Tibial artery (tissue), 4 donors: ENCODE measurements at places on chromosomes 2 and 18.

GRCh38 chr2:222672068-222672401 lies 577 bp downstream of the MOGAT1 start:
- DNase-seq, result no peak
- H3K4me1 ChIP-seq, result peaks cover 4% of the 10 kb centered on the region
- H3K4me3 ChIP-seq, result peak overlapping the region; percentile 63

DNA sequence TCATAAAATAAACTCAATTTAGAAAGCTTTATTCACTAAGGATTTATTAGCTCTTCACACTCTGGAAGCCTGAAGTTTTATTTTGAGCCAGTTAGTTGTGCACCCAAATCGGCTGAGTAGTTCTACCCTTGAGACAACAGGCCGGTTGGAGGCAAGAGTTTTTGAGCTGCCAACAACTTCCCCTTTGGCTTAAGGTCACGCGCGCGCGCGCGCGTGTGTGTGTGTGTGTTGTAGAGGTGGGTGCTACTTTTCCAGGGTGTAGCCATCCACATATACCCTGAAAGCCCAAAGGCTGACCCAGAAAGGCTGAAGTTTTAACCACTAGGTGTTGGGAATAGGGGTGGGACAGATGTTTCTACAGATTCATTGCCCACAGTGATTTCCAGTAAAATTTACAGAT lies 150.2 kb upstream of the LHCGR start:
- no peaks in the 10 kb centered on the region for H3K27me3 ChIP-seq
- no peak overlapping the region for H3K4me3 ChIP-seq
- H3K36me3 ChIP-seq, result no peaks in the 10 kb centered on the region
- no peaks in the 10 kb centered on the region for H3K4me1 ChIP-seq

- no peak overlapping the region for H3K27ac ChIP-seq
- H3K36me3 ChIP-seq, result no peaks in the 10 kb centered on the region
- no peaks in the 10 kb centered on the region for H3K27me3 ChIP-seq
- H3K4me1 ChIP-seq, result no peaks in the 10 kb centered on the region
Measured at GRCh38 chr18:52992041-52992440, 652.0 kb downstream of the DCC start.

GRCh38 chr2:101119431-101119830 lies 31.8 kb downstream of the TBC1D8 start:
- H3K4me3 ChIP-seq, result no peak overlapping the region
- no peaks in the 10 kb centered on the region for H3K36me3 ChIP-seq
- DNase-seq, result peak; percentile 54
- H3K27ac ChIP-seq, result peak overlapping the region; percentile 90
- no peaks in the 10 kb centered on the region for H3K27me3 ChIP-seq

DNA sequence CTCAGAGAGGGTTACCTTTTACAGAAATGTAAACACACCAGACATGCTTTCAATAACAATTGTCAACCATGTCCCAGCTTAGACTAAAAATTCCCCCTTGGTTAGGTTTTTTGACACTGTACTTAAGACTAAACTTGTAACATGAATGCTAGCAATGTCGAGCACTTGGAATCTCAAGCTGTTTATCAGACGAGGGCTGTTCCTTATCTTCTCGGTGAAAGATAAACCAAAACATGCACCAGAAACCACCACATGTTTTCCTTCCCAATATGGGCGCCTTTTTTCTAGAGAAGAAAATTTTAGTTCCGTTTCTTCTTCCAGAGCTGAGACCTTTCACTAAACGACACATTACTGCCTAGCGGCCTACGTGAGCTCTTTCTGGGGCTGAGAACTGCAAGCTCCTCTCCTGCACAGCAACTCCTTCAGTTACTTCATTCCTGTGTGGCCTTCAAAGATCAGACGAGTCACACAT lies 42.4 kb upstream of the ACKR3 start:
- H3K36me3 ChIP-seq, result no peaks in the 10 kb centered on the region
- no peak for DNase-seq
- no peaks in the 10 kb centered on the region for H3K4me1 ChIP-seq
- H3K27me3 ChIP-seq, result no peaks in the 10 kb centered on the region
- H3K27ac ChIP-seq, result no peak overlapping the region
- H3K4me3 ChIP-seq, result no peak overlapping the region

DNA sequence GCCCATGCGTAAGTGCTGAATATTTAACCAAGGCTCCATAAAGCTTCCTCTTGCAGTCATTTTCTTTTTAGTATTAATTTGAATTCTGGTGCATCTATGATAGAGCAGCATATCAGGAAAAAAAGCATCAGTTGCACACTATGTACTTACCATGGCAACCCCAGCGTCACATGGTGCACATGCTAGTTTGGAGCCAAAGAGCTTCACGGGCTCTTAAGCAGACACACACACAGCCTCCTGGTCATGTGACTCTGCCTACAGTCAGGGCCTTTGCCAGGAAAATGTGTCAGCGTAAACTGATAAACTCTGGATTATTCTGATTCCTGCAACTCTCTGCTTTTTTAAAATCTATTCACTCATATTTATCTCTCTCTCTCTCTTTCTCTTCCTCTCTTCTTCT lies 30.2 kb downstream of the NYAP2 start:
- H3K36me3 ChIP-seq, result no peaks in the 10 kb centered on the region
- H3K27me3 ChIP-seq, result no peaks in the 10 kb centered on the region
- H3K4me1 ChIP-seq, result no peaks in the 10 kb centered on the region
- no peak overlapping the region for H3K4me3 ChIP-seq

DNA sequence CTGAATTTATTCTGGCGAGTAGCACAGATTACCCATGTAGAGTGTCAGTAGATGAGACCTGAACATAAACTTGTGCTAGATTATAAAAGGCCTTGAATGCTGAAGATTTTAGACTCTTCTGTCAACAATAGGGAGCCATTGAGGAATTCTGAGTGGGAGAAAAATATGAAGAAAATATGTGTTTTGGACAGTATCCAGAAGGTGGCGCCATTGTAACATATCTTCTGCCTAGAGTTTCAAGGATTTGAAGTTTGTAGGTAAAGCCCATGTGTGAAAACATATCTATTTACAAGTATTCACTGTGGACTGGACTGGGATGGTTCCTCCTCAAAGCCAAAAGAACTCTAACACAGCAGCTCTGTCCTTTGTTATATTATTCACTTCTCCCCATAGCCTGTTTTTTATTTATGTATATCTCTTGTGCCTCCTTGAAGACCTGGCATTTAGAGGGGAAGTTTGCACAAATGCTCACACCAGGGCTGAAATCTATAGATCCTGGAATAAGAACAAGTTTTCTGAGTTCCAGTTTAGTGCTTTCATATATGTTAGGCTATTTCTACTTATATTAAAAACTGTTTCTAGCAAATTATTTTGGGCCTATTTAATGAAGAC lies 124.9 kb downstream of the RDH14 start:
- H3K36me3 ChIP-seq, result no peaks in the 10 kb centered on the region
- H3K27ac ChIP-seq, result peak overlapping the region; percentile 63
- H3K4me3 ChIP-seq, result no peak overlapping the region

DNA sequence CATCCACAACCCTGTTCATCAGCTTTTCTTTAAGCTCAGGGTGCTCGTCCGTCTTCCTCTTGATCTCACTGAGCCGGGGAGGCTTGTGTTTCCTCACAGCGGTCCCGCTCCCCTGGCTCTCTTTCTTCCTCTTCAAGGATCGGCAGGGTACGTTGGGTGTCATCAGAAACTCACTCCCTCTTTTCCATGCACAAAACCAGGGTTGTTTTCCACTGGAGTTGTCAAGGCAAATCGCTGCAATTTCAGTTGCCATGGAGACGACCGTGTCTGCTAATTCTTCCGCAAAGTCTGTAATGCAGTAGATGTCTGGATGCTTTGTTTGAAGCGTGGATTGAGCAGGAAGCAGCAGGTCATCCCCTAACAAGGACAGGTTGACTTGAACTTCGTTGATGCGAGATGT lies 146.4 kb downstream of the DAW1 start:
- H3K36me3 ChIP-seq, result no peaks in the 10 kb centered on the region
- no peak for DNase-seq

- H3K4me3 ChIP-seq, result no peak overlapping the region
- DNase-seq, result no peak
- no peak overlapping the region for H3K27ac ChIP-seq
- H3K4me1 ChIP-seq, result peaks cover 9% of the 10 kb centered on the region
- no peaks in the 10 kb centered on the region for H3K27me3 ChIP-seq
Measured at GRCh38 chr2:40101131-40101575, 322.1 kb upstream of the THUMPD2 start.

DNA sequence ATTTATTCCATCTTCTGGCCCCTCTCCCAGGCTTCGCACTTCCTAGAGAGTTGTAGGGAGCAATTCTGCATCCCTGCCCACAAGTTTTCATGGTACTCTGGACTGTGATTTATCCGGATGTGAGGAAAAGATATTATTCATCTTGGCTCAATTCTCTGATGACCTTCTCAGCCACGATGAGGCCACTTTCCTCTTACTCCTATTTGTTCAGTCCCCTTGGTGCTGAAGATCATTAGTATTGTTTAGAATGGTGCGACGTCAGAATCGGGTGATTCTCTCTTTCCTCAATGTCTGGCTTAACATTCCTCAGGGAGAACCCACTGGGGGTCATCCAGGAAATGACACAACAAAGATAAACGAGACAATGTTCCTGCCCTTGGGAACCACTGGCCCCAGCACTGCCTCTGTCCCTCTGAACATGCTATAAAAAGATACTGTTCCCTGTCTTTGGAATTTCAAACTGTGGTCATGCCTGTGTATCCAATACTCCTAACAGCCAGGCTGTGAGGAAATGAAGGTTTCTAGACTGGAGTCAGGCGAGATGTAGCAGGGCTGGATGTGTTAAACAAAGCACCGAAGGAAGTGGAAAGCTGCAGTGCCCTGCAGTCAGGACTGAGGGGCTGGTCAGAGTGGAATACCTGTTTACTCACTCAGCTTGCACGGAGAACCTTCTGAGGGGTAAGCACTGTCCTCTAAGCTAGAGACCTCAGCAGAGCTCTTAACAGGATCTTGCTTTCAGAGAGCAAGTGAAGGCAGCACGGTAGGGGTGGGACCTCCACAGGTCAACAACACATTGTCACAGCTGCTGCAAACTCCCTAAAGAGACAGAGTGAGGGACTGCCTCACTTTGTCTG lies 12.9 kb upstream of the GLI2 start:
- H3K27me3 ChIP-seq, result no peaks in the 10 kb centered on the region
- no peaks in the 10 kb centered on the region for H3K36me3 ChIP-seq
- H3K4me1 ChIP-seq, result peaks cover 6% of the 10 kb centered on the region
- DNase-seq, result peak; percentile 42

GRCh38 chr2:237393523-237393922 lies 20.4 kb downstream of the COL6A3 start:
- DNase-seq, result no peak
- peaks cover 8% of the 10 kb centered on the region for H3K4me1 ChIP-seq
- H3K36me3 ChIP-seq, result peaks cover 20% of the 10 kb centered on the region
- no peak overlapping the region for H3K4me3 ChIP-seq
- H3K27ac ChIP-seq, result no peak overlapping the region

- H3K27me3 ChIP-seq, result no peaks in the 10 kb centered on the region
- DNase-seq, result no peak
- peaks cover 56% of the 10 kb centered on the region for H3K4me1 ChIP-seq
- no peak overlapping the region for H3K27ac ChIP-seq
- H3K4me3 ChIP-seq, result no peak overlapping the region
Measured at GRCh38 chr2:69026026-69026425, 13.0 kb downstream of the ANTXR1 start.

DNA sequence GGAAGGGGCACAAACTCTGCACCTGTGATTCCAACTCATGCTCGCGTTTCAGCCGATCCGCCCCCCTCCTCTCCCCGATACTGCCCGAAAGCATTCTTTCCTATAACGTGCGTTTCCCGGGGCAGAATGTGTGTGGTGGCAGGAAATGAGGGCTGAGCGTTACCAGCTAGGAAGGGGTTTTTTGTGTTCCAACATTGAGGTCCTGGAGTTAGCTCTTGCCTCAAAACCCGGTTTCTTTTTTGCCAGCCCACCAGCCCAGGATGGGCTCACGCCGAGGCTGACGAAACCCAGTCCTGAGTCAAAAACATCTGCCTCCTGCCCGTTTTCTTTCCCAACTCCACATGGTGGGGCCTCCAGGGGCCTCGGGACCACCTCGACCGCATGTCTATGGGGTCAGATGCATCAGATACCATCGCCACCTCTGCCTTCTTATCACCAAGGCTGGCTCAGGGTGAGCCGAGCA lies 113.7 kb upstream of the COPS8 start:
- no peak overlapping the region for H3K27ac ChIP-seq
- no peak overlapping the region for H3K4me3 ChIP-seq
- no peaks in the 10 kb centered on the region for H3K36me3 ChIP-seq
- no peaks in the 10 kb centered on the region for H3K27me3 ChIP-seq
- H3K4me1 ChIP-seq, result no peaks in the 10 kb centered on the region

DNA sequence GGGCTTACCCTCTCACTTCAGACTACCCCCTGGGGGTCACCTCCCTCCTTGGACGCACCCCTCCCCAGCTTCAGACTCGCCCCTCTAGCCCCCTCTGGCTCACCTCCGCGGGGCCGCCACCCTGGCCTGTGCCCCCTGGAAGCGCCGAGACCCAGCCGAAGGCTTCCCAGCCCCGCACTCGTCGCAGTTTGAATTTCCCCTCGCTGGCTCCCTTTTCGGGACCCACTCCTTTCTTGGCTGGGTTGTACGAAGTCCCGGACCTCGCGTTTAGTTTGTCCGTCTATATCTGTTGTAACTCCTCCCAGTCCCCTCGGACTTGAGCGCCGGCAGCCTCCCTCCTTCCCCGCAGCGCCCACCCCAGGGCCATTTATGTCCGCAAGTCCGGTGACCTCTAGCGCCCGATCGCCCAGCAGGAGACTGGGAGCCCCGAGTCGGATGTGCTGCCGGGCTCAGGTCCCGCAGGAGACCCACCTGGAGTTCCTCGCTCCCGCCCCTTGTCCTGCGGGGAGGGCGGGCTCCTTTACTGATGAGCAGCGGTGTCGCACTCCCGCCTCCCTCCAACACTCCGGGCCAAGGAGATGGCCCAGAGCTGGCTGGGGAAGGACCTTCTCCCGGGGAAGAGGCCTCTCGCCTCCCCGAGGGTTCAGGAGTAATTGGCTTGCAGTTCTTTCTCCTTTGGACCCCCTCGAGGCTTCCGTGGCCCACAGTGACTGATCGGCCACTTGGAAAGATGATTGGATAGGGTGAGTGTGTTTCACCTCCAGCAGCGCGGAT lies 692 bp upstream of the RAX start:
- peaks cover 17% of the 10 kb centered on the region for H3K4me1 ChIP-seq
- H3K4me3 ChIP-seq, result no peak overlapping the region
- no peak for DNase-seq

DNA sequence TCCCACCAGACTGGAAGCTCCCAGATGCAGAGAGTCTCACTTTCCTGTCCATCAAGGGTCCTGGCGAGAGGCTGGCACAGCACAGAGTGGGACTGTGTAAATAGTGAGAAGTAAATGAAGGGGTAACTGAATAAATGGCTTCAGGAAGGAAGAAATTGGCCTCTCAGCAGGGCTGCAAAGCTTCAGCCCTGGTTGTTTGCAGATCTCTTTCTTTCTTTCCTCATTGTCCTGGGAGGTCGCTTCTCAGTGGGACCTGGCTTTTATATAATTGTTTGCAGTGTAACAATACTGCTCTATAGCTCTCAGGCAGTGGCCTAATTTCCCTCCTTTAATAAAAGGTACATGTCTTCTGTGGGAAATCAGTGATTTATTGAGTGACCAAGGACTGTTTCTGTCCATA lies 74.9 kb upstream of the GPR45 start:
- H3K27ac ChIP-seq, result no peak overlapping the region
- H3K4me1 ChIP-seq, result no peaks in the 10 kb centered on the region
- no peak for DNase-seq
- H3K4me3 ChIP-seq, result no peak overlapping the region
- H3K36me3 ChIP-seq, result no peaks in the 10 kb centered on the region
